ENCODE measurements at places on chromosomes 1 and 21.

DNA sequence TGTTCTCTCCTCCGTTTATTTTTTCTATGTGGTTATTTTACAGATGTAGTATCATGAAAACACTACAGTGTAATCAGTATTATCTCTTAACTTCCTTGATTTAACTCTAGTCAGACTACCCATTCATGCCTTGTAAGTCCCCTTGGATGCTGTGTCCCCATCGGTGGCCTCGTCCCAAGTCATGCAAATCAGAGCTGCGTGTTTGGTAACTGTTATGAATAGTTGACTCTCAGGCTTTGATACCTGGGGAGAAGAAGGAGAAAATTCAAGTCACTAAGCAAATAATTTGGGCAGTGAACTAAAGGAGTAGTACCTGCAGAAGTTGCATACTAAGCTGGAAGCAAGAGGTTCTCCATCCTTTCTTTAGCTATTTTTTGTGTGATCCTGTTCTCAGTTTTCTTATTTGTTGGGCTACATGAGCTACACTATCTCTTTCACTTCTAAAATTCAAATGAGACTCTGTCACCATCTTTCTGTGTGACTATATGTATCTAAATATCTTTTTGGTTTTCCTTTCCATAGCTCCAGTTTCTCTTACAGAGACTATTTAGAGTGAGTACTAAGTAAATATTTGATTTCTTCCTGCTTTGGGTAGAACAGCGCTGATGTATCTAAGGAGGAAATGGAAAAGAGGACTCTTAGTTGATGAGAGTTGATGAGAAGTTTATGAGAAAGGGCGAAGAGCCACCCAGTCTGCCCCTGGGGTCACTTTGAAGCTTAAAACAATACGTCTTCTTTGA, 50.9 kb downstream of the VANGL2 start:
- no peak for DNase-seq

DNA sequence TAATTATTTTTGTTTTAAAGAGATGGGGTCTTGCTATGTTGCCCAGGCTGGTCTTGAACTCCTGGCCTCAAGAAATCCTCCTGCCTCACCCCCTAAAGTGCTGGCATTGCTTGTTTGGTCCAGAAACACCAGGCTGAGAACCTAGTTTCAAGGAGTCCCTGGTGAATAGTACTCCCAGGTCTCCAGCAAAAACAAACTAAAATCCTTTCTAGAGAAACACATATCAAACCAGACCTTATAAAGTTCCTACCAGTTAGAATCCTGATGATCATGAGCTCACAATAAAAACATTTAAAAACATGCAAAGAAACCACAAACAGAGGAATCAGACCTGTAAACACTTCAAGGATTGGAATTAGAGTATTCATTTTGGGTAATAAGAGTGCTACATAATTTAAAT, 34.4 kb upstream of the PADI1 start:
- DNase-seq: peak; percentile 91

- peak; percentile 81 for DNase-seq
These were observed 541.3 kb downstream of the DPYD start for GRCh38 chr1:97379387-97380075.

DNA sequence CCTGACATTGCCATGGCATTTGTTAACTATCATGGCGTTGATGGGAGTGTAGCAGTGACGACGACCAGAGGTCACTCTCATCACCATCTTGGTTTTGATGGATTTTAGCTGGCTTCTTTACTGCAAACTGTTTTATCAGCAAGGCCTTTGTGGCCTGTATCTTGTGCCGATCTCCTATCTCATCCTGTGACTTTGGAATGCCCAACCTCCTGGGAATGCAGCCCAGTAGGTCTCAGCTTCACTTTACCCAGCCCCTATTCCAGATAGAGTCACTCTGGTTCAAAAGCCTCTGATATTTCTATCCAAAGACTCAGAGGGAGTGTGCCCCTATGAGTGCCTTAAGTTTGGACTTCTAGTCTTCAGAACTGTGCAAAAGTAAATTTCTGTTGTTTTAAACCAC, 130.1 kb downstream of the ADAMTS1 start:
- no peak for DNase-seq

DNA sequence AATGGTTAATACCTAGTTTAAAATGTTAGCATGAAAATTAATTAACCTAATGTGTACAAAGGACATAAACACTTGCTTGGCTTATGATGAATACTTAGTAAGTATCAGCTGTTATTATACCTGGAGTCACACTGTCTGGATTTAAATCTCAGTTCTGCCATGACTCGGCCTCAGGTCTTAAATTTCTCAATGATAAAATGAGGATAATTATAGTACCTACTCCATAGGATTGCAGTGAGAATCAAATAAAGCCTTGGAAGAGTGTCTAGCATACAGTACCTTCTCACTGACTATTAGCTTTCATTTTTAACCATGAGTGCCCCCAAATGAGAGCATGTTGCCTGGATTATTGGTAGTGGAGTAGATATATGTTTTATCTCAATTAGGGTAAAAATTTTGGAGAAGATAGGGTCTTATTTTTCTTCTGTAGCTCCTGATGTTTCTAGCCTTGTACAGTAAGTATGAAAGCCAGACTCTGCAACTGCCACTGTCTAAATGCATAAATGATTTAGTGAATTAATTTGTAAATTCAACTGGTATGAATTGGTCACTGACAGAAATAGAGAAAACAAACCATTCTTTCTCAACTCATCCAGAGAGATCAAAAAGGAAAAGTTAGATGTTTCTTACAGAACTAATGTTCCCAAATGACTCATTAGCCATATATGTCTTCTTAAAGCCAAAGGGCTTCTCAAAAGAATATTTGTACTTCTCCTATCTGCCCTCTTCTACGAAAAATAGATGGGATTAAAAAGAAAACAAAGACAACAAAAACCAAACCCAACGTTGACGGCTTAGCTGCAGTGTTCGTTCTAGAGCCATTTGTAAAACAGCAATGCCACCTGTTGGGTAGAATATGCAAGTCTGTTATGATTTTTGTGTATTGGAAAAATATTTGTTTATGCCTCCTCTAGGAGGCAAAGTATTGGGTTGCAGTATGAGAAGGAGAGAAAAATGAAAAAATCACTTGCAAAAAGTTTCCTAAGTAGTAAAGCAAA, 53.8 kb upstream of the MROH9 start:
- DNase-seq: peak; percentile 65

- no peak for DNase-seq
These were observed 36.3 kb downstream of the COQ8A start for GRCh38 chr1:226976276-226976977.

DNA sequence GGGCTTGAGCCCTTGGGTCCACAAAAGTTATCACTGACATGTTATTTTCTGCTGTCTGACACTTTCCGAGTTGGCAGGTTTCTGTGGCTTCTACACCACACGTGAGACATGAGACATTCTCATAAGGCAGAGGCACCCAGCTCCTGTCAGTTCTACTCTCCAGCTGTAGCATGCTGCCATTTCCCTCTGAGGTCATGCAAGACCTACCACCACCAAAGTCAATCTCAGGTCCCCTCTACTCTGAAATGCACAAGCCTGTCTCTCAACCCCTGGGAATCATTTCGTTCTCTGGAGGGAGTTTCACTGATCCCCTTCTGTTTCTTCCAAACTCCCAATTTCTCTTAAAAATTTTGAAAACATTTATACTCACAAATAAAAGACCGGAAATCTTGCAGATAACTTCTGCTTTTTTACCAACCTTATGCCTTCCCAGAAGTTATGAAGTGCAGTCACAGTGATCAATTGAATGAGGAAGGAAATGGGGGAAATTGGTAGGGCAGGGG, 39.5 kb upstream of the CR2 start:
- no peak for DNase-seq

GRCh38 chr1:149967646-149968045, 31.0 kb upstream of the MTMR11 start:
- DNase-seq: no peak

GRCh38 chr1:112026016-112026415, 36.5 kb upstream of the KCND3 start:
- DNase-seq: no peak

DNA sequence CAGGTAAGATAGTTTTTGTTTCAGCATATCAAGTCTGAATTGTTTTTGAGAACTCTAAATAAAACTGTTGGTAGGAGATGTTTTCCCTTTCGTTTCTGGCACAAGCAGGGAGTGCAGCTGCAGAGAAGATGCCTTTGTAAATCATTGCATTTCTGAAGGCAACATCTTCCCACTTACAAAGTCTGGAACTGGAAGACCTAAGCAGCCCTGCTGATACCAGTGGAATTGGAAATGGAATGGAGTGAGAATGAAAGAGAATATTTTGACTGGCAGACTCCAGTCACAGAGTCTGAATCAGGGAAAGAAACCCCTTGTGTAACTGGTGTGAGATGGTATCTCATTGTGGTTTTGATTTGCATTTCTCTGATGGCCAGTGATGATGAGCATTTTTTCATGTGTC, 815.6 kb downstream of the LTN1 start:
- peak; percentile 29 for DNase-seq

GRCh38 chr1:50967416-50968157, 2.5 kb upstream of the CDKN2C start:
- no peak for DNase-seq

DNA sequence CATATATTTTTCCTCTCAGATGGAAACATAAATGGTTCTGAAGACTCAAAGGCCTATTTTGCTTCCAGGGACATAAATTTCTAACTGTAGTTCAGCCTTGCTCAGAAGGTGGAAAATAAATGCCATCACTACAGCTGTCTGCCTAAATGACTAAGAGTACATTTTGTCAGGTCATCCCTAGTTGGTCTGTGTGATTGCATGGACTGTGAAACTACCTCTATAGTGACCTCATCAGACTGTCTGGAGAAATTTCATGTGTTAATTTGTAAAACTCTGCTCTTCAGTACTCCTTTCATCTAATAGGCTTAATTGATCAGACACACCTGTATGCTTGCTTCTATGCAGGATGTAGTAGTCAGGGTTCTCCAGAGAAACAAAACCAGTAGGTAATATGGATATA, 886.9 kb downstream of the AMY1C start:
- no peak for DNase-seq

DNA sequence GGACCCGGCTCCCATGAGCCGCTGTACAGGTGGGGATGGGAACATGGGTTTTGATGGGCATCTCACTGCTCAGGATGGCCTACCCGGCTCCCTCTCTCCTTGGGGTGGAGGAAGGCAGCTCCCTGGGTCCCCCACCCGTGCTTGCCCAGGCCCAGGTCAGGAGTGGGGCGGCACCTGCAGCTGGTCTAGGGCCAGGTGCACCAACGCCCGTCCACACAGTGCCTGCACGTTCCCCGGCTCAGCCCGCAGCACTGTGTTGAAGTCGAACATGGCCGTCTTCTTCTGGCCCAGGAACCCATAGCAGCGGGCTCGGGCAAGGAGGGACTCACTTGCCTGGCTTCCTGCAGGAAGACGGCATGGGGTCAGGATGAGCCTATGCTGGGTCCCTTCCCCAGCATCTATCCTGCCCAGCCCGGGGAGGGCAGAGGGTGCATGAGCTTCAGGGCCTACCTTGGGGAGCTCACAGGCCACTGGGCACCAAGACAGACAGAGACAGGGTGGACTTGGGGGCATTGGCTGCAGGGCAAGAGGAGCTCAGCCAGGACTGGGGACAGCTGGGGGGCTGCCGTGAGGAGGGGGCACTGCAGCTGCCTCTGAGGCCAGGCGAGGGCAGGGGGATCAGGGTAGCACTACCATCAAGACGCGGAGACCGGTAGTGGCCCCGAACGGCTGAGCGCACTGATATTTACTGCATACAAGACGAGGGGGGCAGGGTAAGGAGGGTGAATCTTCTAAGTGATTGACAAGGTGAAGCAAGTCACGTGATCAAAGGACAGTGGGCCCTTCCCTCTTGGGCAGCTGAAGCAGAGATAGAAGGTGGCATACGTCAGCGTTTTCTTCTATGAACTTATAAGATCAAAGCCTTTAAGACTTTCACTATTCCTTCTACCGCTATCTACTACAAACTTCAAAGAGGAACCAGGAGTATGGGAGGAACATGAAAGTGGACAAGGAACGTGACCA, 17.8 kb downstream of the TTC34 start:
- DNase-seq: no peak

GRCh38 chr1:224786533-224787250, 142.8 kb upstream of the DNAH14 start:
- peak; percentile 69 for DNase-seq

- no peak for DNase-seq
These were observed 26.3 kb upstream of the ST6GALNAC3 start for GRCh38 chr1:76048219-76048618.

DNA sequence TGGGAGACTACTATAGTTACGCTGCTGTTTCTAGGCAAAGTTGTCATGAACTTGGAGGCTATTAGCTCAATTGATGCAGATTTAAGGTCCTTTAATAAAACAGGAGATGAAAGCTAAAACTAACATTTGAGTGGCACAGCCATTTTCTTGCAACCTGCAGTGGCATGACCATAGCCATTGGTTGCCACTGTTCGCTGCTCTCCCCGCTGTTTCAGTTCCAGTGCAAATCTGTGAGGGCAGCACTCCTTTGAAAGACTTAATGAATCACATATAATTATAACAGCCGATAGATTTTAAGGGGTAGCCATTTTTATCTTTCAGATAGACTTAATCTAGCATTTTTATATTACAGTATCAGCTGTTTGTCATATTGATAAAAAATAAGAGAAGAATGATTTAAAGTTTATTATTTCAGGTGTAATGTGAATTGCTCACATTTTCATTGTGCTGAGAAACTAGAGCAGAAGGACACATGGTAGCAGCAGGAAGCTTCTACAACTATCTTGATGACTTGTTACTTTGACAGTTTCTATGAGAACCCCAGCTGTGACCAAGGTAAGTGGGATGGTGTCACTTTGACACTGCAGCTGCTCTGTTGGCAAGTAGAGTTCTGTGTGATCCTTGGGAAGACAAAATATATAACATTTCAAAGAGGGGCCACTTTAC, 203.7 kb downstream of the PLA2G4A start:
- DNase-seq: no peak

- DNase-seq: no peak
These were observed 213.0 kb downstream of the BRINP2 start for GRCh38 chr1:177383715-177384114.

GRCh38 chr1:22704440-22705067, 6.1 kb upstream of the EPHB2 start:
- peak; percentile 87 for DNase-seq

- DNase-seq: no peak
These were observed 18.7 kb upstream of the SLAMF1 start for GRCh38 chr1:160665330-160666078.

- DNase-seq: no peak
These were observed 35.6 kb downstream of the LRRN2 start for GRCh38 chr1:204649721-204650521.

- peak; percentile 61 for DNase-seq
These were observed 452.2 kb downstream of the LTN1 start for GRCh38 chr21:28540514-28540913.

DNA sequence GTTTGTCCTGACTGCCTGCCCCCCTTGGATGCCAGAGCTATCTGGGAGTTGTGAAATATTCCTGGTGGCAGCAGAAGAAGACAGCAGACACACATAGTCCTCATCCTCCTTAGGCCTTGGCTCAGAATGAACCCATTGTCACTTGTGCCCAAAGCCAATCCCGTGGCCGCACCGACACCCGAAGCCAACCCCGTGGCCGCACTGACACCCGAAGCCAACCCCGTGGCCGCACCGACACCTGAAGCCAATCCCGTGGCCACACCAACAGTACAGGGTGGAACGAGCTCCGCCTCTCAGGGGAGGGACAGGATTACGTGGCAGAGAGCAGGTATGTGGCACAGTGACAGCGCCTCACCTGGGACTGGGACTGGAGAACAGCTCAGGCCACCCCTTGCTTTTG, 186.7 kb downstream of the PRDM16 start:
- DNase-seq: no peak
